Activated T-cell treated with anti-CD3 and anti-CD28 coated beads, Interleukin-2, amount 50 U/mL, for 48 hours (primary cell): ENCODE measurements at places on chromosomes 7 and 10.

- no peak for DNase-seq
These were observed 635.7 kb downstream of the PHTF2 start for GRCh38 chr7:78434281-78434680.

DNA sequence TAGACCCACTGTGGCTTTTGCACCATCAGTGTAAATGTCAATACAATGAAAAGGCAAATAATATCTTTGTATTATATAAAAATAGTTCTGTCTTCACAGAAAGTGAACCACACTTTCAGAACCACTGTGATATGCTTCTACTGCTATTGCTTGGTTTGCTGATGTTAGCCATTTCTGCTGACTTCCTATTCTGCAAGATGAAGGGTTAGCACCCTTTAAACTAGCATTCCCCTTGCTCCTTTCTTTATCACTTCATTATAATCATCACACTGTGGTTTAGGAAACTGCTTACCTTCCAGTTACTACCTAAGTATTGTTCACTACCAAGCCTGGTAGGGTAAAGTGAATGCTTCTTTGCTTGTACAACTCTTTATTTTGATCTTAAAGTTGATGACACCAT is 29.2 kb downstream of the MYPN start:
- DNase-seq = no peak

- DNase-seq = no peak
These were observed 12.7 kb downstream of the SLC29A3 start for GRCh38 chr10:71331736-71332135.

GRCh38 chr10:10855151-10855581 is 162.5 kb upstream of the CELF2 start:
- no peak for DNase-seq

DNA sequence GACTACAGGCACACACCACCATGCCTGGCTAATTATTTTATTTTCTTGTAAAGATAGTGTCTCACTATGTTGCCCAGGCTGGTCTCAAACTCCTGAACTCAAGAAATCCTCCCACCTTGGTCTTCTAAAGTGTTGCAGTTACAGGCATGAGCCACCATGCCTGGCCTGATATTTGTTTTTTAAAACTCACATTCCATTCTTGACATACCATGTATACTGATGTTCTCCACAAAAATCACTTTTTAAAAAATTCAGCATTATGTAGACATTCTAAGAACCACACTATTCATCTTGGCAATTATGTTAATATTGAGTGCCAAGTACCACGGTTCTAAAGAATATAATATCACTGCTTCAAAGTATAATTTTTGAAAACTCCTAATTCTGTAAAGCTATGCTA is 43.5 kb downstream of the IDE start:
- no peak for DNase-seq

DNA sequence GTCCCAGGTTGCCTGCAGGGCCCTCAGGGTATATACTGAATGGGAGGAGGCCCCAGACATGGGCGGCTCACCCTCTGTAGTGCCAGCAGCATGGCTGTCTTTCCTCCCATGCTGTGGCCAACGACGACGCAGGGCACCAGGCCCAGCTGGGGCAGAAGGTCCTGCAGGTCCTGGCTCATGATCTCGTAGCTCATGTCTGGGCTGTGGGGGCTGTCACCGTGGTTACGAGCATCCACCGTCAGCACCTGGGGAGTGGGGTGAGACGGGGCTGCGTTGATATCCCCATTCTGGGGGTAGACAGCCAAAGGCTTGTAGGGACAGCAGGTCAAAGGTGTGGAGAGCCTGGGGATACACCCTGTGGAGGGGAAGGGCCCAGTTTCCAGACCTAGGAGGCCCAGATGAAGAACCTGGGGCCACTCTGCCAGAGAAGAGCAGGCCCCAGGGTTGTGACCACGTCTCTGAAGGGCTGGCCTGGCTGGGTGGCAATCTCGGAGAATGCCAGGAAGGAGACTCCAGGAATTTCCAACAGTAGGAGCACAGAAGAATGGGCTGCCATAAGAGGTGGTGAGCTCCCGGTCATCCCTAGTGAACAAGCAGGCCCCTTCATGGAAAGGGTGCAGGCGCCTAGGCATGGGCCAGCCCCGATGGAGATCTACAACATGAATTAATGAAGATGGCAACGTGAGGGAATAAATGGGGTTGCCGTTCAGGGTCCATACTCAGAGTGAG is 947 bp downstream of the ABHD11 start:
- DNase-seq = no peak

DNA sequence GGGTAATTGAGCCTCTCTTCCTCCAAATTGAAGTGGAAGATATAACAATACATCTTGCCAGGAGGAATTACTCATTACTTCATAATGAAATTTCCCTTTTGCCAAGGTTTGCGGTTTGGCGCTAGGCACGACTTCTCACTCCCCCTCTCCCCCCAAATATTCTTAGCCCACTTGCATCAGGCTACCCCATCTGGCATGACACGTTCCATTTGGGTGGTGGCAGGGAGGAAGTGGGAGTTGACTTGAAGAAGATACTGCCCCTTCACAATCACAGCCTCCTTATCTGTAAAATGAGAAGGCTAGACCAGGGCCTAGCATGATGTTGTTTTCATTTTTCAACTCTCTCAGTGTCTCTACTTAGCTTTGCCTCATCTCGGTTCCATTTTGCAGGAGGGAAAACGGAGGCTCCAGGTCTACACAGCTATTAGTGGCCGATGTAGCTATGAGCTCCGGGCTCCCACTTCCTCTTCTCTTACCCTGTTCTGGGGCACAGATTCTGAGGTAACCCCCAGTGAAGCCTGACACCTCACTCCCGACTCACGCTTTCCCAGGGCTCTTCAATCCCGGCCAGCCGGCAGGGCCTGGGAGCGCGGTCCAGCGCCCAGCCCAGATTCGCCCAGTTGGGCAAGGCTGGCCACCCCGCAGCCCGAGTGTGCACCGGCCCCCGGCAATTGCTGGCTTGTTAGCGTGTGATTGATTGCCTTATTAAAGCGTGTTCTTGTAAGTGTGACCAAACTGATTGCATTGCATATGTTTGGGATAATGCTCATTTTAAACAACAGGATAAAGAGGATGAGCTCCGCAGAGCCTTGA is 6.5 kb downstream of the EVX1 start:
- DNase-seq = no peak

DNA sequence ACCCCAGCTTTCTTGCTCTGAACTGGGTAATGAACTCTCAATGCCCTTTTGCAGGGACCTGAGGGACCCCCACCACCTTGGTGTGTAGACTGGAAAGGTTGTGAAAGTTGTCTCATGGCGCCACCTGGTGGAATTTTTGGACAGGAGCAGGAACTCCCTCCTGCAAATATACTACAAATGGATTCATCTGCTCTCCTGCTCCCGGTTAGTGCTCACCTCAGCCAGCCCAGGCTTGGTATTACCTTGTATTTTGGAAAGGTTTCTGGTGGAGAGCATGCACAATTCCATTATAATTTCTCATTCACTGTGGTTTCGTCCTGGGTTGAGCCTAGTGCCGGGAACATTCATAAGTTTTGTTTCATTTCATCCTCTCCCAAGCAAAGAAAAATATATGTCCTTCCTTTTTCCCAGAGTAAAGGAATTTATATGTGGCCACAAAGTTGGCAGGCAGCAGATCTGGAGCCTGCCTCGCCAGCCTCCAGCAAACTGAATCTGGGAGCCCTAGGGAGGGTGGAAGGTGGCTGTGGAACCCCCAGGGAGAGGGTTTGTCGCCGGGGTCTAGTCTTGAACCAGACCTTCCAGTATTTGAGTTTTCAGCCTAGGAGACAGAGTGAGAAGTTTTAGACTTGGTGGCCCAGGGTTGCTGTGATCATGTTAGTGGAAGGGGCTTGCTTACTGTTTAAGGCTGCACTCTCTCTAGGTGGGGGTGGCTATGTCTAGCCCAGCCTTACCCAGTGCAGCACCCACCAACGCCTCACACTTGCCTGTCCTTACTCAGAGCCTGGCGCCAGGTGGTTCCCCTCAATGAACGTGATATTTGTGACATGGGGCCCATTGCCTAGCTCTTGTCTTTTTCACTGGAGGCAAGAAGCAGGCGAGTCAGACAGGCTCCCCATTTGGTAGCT is 9.5 kb downstream of the FAM241B start:
- peak; percentile 72 for DNase-seq

DNA sequence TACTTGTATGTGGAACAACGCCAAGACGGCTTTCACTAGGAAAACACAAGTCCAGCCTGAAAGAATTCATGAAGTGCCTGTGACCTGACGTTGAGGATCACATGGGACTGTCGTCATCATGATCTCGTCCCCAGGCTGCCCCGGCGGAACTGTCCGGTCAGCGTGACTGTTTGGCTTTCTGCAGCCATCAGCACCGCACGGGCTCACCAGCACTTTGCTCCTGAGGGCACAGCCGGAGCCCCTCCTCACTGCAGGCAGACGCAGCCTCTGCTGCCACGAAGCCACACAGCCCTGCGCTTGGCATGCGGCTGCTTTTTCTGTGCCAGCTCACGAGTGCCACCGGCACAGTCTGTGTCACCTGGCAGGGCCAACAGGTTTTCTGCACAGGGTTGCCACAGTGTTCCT is 9.4 kb upstream of the GET4 start:
- no peak for DNase-seq

GRCh38 chr10:60170250-60170649 is 219.4 kb downstream of the ANK3 start:
- DNase-seq = no peak

DNA sequence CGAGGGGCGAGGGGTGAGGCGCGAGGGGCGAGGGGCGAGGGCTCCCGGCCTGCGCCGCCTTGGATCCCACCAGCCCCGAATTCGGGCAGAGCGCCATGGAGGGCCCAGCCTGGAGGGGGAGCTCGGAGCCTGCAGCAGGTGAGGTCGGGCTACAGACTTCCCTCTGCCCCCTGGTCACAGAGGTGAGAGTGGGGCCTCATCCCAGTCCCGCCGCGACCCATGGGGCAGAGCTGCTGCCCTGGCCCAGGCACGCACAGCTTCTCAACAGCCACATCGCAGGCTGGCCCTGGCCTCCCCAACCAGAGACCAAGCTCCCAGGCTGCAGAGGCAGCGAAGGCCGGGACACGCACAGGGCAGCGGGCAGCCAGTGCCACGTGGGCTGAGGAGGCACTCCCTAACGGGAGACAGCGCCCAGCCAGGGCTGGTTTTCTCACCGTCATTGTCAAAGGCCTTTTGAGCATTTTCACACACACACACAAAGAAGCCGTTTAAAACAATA is 191.8 kb downstream of the PTPRN2 start:
- DNase-seq = no peak

GRCh38 chr10:12394241-12395033 is 45.1 kb downstream of the CAMK1D start:
- no peak for DNase-seq

DNA sequence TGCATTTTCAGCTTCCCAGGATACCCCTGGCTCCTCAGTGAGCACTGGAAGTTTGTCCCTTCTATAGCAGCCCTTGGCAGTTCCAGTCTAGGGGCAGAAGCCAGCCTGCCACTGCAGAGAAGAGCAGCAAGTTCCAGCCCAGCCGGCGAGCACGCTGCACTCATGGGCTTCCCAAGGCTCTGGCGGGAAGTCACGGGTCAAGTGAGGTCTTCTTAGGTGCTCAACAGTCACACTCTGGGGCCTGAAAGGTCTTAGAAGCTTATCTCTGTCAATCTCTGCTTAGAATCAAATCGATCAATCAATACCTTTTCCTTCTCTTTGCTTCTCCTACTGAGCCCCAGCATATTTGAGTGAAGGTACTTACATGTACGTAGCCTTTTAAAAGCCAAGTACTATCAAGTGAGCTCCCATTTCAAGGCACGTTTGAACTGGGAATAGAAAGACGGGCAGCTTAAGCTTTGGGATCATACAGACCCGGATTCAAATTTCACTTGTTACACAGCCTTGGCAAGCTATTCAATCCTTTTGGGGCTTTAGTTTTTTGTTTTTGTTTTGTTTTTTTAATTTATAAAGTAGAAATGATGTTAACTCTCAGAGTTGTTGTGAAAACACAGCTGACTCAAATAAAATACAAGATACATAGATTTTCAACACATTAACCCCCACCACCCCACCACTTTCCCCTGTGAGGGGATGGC is 152.6 kb upstream of the KLF14 start:
- DNase-seq = no peak

- DNase-seq = no peak
These were observed 409.0 kb upstream of the LRRN3 start for GRCh38 chr7:110681941-110682340.

GRCh38 chr7:98200364-98200763 is 10.9 kb upstream of the BHLHA15 start:
- no peak for DNase-seq

DNA sequence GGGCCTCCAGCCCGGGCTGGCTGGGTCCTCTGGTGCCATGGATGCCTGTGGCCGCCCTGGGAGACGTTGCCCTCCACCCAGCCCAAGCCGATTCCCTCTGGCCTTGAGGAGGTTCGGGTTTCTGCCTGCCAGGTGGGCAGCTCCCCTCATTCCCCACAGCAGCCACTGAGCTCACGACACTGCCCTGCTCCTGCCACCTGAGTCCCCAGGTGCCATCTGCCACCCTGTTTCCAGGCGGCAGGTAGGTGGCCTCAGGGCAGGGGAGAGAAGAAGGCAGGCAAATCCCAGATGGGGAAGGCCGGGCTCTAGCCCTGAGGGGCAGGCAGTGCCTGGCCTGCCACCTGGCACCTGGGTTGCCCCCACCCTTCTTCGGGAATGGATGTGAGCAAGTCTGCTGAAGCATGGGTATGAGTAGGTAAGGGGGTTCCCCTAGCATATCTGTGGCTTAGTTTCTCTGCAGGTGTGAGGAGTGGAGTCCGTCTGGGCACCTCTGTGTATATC is 92.2 kb upstream of the PPIF start:
- DNase-seq = no peak

DNA sequence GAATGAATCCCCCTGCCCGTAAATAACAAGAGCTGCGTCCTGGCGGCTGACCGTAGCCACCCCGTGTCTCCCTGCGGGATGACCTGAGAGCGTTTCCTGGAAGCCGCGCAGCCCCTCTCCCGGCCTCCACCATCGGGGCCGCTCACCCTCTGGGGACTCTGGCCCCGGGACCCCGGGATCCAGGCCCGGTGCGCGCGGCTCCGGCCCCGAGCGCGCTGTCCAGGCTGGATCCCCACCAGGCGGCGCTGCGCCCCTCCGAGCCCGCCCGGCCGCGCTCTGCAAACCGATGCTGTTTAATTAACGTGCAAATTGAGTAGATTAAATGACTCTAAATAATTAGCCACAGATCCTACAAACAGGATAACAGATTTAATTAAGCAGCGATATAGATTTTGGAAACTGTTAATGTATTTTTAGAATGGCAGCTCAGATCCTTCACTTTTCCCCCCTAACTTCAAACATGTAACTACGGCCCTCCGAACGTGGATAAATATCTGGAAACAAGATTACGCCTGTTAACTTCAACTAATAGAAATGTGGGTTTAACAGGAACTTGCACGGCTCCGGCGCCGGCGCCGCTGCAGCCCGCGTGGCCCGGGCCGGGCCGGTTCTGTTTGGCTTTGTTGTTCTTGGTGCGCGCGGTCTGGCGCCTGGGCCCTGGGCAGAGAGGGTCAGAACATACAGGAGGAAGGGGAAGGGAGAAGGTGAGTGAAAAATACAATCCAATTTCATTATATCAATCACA is 7.1 kb upstream of the UNCX start:
- DNase-seq = no peak

DNA sequence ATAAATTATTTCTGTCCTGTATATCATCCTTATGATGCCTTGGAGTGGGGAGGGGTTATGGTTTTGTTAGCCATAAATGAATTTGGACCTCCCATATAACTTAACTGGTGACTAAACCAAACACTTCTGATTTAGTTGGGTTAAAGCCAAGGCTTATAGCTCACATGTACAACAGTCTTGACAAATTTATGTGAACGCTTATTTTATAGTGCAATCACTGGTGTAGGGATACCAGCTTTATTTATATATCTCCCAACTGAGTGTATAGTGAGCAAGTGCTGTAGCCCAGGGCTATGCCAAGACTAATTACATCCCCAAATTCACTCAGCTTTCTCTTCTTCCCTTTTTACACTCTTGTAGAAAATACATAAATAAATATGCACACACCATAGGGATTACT is 956.2 kb downstream of the SORCS3 start:
- DNase-seq = no peak
